ENCODE measurements at places on chromosomes 4 and X.
A peak's percentile ranks its signal among the peaks of the same experiment; 100 is the strongest.

DNA sequence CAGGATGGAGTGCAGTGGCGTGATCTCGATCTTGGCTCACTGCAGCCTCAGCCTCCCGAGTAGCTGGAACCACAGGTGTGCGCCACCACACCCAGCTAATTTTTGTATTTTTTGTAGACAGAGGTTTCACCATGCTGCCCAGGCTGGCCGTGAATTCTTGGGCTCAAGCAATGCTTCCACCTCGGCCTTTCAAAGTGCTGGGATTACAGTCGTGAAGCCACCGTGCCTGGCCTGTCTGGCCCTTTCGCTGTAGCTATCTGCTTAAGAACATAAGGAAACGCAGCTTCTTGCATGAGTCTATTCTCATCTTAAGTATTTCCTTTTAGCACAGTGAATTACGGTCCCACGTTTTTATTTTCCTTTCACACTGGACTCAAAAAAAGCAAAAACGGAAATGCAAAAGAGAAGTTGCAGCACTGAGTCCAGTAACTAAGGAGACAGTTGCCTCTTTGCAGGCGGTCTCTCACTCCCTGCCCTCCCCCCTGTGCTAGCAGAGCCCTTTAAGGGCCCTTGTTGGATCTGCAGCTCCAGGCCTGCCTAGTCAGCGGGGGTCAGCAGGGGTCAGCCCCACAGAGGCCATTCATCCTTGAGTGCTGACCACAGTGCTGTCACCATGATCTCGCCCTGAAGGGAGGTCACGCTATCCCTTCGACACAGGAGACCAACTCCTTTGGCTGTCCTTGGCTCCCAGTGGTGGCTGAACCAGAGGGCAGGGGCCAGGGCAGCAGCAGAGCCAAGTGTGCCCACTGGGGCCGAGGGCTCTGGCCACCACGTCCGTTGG, 21.8 kb upstream of the TBC1D14 start:
- no peak for DNase-seq

- DNase-seq = no peak
These were observed 46.8 kb upstream of the CTSO start for GRCh38 chr4:156000491-156000890.

DNA sequence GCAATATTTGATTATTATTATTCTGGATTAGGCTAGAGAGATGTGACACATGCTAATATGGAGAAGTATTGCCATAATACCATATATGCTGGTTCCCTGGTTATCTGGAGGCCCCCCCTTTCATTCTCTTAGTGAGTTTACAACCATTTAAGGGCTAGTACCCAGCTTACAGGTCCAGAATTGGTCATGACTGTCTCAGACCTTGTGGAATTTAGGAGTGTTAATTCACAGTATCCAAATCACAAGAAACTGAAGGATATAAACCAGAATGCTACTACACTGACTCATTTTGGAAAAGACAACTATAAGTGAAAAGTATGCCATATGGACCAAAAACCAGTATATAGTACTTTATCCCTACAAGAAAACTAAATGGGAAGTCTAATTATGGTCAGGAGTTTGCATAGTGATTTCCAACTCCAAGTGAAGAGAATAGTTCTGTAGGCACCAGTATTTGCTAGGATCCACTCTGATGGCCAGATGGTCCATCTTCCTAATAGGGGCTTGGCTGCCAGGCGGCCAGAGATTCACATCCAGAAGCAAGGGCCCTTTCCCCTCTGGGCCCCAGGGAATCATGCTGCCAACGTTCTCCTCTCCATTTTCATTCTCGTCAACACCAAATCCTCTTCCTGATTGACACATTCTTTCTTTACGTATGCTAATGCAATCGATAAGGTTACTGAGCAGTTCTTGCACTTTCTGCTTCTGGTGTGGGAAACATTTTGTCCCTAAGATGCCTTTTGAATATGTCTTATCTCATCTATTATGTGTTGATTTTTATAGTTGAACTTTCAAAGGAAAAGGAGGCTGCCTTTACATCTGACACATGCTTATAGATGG, 123.6 kb downstream of the SHROOM3 start:
- DNase-seq = no peak

DNA sequence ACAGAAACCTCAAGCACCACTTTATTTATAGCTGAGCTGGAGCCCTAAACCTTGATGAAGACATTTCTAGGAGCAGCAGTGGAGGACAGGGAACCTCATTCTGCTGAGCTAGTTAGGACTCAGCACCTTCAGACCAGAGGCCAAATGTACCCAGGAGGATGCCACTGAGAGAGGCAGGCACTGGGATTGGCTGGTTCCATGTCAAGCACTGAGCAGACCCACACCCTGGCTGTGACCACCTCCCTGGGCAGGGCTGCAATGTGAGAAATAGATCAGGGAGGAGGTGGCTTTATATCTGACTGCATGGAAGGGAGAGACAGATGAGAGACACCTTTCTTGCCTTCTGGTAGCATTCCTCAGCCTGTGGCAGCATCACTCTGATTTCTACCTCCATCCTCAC, 304.6 kb downstream of the STK32B start:
- no peak for DNase-seq

DNA sequence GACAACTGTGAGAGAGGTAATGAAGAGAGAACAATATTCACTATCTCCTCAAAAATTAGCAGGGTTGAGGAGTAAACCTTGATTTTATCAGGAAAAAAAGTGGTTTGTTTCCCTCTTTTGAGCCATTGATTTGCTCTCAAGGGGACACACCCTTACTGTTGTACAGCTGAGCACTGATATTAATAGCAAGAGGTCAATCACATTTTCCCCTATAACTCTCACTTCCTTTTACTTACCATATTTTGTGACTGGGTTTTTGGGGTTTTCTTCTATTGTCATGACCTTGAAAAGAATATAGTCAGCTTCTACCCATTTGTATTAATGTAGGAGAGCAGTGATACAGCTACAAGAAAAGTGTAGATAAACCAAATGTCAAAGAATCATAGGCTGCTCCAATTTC, 70.2 kb upstream of the LONRF3 start:
- DNase-seq = no peak

GRCh38 chrX:68699960-68700746, 52.7 kb downstream of the STARD8 start:
- no peak for DNase-seq

- no peak for DNase-seq
These were observed 502.5 kb downstream of the GRXCR1 start for GRCh38 chr4:43394976-43395375.

DNA sequence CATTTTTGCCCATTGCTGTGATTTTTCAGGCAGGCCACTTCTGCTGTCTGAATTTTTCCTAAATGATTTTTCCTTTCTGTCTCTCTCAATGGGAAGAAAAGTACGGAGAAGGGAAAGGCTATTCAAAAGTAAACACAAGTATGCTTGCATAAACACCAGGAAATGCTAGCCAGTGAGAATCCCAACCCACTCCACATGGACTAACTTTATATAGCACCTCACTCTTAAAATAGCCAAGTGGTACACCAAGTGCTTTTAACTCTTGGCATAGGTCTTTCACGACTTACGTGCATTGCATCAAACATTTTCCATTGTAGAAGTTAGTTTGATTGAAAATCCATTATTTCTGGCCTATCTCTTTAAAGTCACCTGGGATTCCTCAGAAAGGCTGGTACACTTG, 178.9 kb upstream of the SPANXN1 start:
- no peak for DNase-seq

GRCh38 chrX:26160301-26160700, at the start of gene MAGEB6B:
Gene MAGEB6B, plus strand, starts transcription at chrX:26160601. Its CDS starts 0 bp downstream, at chrX:26160601.
- no peak for DNase-seq

GRCh38 chr4:9143421-9144080, 26.7 kb upstream of the FAM90A26 start:
- DNase-seq = no peak

DNA sequence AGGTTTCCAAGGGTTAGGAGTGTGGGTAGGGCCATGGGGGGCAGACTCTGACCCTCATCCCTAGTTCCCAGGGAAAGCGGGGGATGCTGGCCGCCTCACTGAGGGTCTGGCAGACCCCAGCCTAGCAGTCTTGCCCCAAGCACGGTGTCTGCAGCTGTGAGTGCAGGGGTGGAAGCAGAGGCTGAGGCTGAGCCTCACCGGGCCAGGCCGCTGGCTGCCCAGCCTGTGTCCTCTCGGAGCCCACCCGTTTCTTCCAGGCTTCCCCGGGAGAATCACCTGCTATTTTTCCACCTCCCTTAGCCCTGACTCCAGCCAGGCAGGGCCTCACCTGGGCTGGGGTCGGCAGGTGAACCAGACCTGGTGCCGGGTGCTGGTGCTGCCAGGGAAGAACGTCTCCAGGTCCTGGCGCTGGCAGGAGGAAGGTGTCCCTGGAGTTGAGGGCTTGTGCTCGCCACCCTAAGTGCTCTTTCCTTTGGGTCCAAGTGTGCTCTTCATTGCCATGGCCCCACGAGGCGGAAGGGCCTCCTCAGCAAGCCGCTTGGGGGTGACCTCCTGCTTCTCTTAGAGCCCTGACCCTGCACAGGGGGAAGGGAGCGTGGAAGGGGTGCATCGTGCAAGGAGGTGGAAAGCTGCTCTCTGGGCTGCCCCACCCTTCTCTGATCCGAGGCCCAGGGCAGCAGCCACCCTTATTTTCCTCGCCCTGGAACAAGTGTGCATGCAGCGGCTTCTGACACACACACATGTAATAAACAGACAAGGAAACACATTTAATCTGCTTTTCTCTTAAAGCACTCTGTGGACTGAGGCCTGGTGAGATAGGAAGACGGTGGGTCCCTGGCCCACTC, 112.7 kb downstream of the FAM53A start:
- no peak for DNase-seq

GRCh38 chrX:130418066-130418465, 16.3 kb downstream of the RBMX2 start:
- no peak for DNase-seq

GRCh38 chrX:1884446-1884845, 269.6 kb downstream of the ASMT start:
- no peak for DNase-seq

DNA sequence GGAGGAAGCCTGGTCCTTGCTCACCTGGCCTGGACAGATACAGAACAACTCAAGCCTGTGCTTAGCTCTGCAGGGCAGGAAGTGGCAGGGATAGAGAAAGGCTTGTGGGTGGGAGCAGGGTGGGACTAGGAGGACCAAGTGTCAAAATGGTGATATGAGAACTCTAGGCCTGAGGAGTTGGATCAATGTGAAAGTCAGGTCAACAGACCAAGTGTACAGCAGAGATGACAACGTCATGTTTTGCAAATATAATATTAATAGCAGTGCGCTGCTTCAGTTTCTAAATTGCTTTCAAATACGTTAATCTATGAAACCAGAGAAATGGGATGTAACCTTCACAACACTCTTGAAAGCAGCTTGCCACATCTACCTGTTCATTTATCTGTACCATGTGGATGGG, 114.2 kb upstream of the MAP3K15 start:
- DNase-seq = no peak

- peak; percentile 53 for DNase-seq
These were observed 568 bp downstream of the HTT start for GRCh38 chr4:3074846-3075651.

DNA sequence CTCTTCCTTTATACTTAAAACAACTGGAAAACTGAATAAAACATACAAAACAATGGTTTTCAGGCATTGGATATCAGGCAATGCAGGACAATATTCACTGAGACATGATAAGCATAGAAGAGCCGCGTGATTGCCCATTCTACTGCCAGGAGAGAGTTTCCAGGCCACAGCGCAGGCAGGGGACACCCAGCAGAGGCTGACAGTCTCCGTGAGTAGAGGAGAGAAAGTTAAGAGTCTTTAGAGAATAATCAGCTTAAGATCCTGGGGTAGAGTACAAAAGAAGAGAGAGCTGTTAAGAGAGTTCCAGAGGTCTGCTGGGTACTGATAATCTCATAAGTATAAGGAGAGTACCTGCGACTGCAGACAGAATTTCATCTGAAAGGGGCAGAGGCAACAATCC, 18.4 kb upstream of the FRAS1 start:
- DNase-seq = no peak

GRCh38 chr4:69749771-69750170, 10.6 kb downstream of the SULT1B1 start:
- DNase-seq = no peak

GRCh38 chr4:15003891-15004738, 1.8 kb downstream of the CPEB2 start:
- DNase-seq = peak; percentile 57

DNA sequence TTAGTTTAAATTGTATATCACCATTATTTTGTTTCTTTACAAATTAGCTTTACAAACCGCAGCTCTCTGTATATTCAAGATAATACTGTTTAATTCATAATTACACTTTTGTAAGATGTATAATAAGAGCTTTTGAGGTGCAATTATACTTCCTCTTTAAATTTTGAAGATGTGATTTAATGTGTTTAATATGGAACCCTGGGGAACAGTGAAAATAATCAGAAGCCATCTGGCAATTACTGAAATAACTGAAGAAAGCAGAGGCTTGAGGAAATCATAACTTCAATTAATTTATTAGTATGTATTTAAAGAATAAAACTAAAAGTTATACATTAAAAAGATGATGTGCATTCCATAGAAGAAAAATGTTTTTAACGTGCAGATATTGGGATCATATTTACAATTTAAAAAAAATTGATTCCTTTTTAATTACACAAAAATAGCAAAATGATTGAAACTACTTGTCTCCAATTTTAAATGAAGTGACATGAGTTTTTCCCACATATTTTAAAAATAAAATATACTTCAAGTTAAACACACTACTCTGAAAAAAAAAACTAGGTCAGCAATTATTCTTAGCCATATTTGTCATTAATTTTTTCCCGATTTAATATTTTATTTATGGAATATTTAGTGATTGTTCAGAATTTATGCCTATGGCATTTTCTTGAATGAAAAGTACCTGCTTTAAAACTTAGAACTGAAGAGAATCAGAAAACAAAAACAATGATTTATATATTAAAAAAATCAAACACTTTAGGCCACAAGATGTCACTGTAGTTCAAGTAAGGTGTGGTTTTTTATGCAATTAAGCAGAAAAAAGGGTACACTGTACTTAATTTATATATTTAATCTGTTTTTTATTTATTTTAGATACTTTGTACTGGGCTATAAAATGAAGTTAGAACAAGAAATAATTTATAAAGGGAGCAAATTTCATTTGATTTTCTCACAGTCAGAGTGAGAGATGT, 942.7 kb upstream of the NDST4 start:
- no peak for DNase-seq

- DNase-seq = no peak
These were observed 887.5 kb downstream of the FAT4 start for GRCh38 chr4:126202226-126202625.

DNA sequence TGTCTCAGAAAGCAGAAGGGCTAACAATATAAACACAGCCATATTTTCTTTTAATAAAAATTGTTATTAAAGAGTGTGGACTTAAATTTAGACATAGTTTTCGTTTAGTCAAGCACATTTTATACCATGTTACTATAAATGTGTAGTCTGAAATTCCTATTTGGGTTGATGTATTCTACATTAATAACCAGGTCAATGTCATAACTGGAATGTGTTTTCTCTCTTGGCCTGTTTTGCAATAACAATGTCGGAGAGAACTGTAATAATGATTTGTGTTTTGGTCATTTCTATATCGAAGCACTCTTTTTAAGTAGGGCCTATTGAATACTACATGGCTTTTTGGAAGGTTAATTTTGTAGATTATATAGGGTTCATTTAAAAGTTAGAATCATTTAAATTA, 5.5 kb downstream of the USO1 start:
- DNase-seq = no peak
